ENCODE measurements at places on chromosomes 7 and 10. TPM values are rescaled to one million over a fixed set of nuclear protein-coding genes. Genes with fewer than 3 reads are reported as not detected.

Gene DKK1
- not detected for total RNA-seq

Gene PAX2
- 0.90 TPM for total RNA-seq

Gene FXYD4
- total RNA-seq = not detected

GRCh38 chr7:140898786-140899536, 25.8 kb downstream of the BRAF start:
- DNase-seq = no peak

Gene SYT15
- total RNA-seq = not detected

GRCh38 chr7:158422887-158423560, 164.6 kb downstream of the PTPRN2 start:
- DNase-seq = no peak

Gene STK31
- 1.3 TPM for total RNA-seq

Gene HSPA12A
- total RNA-seq = 0.74 TPM

Gene CALU
- total RNA-seq = 32.4 TPM

Gene SFRP4
- not detected for total RNA-seq

- DNase-seq = no peak
These were observed 35.8 kb downstream of the CHST15 start for GRCh38 chr10:124057601-124058000.

GRCh38 chr10:29828440-29828894, 193.7 kb upstream of the SVIL start:
- no peak for DNase-seq

DNA sequence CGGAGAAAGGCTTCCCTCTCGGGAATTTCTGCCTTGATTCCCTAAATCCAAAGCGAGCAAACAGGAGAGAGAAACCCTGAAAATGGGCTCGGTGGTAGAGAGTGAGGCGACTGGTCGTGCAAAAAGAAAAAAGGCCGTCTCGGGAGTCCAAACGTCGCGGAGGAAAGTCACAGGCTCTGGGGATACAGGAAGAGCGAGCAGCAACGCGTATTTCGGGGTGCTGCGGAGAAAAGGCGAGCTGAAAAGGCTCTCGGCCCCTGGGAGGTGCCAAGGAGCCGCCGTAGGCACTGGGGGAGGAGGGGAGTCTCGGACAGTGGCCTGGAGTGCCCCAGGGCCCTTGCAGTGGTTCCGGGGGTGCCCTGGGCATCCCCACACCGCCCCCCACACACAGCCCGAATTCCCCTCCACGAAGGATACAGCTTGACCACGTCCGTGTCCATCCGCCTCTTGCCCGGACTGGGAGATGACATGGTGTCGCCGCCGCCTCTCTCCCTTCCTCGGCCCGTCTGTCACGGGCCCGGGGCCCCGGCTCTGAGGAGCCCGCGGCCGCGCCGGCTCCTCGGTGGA, 591 bp downstream of the UBE2H start:
- peak; percentile 45 for DNase-seq

Gene NRBF2
- total RNA-seq = 26.3 TPM

DNA sequence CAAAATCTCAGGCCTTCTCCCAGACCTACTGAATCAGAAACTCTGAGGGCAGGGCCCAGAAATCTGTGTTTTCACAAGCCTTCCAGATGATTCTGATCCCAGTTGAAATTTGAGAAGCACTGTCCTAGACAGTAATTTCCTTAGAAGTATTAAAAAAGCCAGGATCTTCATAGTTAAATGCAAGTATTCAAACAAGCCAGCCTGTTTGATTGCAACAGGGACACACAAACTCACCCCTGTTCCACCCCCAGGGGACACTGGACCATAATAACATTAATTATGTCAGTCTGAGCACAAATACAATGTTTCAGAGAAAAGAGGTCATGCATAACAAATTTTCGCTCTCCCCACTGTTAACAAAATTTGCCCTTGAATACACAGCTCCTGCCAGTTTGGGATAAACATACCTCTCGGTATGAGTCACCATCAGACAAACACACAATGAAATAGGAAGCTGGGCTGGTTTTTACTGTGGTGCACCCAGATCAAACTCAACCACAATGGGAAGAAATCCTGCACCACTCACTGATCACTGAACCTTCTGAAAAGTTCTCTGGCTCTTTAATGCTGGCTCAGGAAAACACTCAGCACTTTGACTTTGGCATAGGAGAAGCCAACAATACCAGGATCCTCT, 34.3 kb downstream of the ABLIM1 start:
- no peak for DNase-seq

GRCh38 chr7:14009453-14010418, 20.3 kb upstream of the ETV1 start:
- DNase-seq = no peak

DNA sequence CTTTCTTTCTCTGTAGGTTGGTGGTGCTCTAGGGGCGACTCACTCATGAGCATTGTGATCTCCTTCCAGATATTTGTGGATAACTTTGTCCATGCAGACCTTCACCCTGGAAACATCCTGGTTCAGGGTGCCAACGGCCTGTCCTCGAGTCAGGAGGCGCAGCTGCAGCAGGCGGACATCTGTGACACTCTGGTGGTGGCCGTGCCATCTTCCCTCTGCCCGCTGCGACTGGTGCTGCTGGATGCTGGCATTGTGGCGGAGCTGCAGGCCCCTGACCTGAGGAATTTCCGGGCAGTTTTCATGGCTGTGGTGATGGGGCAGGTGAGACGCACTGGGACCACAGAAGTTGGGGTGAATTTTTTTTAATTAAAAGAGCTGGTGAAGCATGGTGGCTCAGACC, 9.6 kb upstream of the NDUFB2 start:
- DNase-seq = no peak

DNA sequence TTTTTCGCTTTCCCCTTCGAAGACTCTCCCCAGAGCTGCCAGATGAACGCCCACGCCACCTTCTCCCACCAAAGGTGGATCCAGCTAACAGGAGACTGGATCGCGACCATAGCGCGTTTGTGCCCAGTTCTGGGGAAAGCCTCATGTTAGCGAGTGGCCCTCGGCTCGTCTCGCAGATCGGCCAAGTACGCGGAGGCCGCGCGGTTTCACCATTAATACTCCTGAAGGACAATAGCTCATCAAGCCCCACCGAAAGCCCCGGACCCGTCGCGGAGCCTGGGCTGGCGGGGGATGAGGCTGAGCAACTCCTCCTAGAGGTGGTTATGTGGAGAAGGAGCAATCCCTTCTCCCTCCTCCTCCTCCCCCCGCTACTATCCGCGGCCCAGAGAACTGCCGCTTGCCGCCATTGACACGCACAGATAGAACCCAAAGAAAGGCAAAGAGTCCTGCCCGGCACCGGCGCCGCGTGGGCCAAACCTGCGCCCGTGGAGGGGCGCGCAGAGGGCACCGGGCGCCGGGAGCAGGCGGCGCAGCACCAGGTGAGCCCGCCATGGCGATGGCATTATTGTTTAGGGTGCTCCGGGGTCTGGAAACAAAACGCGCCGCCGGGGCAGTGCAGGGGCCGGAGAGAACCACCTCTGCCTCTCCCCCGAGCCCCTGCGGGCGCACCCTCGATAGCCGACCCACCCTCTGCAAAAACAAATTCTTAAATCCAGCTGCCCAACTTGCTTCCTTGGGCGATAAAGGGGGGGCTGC, at the start of gene MACROH2A2:
TSS of gene MACROH2A2 (plus strand) at position 385 of the 756 bp plus-strand sequence. CDS start 22,813 bp downstream, outside the sequence.
- peak; percentile 30 for DNase-seq

- DNase-seq = peak; percentile 19
These were observed 38.7 kb upstream of the DLG5 start for GRCh38 chr10:77965294-77965693.

GRCh38 chr7:18667466-18667865, 171.9 kb downstream of the HDAC9 start:
- no peak for DNase-seq

DNA sequence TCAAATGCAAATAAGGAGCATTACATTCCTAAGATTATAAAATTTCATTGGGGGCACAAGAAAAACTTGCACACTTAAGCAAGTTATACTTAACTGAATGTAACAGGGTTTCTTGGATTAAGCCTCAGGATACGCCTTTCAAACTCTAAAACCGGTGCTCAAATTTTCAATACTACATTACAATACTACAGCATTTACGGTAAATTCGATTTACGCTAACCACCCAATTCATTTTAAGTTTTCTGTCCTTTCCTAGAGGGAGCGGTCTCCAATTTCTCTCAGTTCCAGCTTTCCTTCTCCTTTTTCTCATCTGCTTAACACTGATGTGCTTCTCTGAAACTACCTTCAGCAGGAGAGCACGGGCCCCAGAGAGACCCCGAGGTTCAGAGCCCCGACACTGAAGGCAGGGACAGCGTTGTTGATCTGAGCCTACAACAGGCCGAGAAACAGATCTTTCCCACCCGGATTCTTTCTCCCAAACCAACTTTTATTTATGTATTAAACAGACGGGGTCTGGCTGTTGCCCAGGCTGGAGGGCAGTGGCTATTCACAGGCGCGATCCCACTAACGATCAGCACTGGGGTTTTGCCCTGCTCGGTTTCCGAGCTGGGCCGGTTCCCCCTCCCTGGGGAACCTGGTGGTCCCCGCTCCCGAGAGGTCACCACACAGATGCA, 798 bp downstream of the ZNF425 start:
- no peak for DNase-seq

GRCh38 chr7:27723085-27723484, 16.9 kb upstream of the TAX1BP1 start:
- DNase-seq = no peak

DNA sequence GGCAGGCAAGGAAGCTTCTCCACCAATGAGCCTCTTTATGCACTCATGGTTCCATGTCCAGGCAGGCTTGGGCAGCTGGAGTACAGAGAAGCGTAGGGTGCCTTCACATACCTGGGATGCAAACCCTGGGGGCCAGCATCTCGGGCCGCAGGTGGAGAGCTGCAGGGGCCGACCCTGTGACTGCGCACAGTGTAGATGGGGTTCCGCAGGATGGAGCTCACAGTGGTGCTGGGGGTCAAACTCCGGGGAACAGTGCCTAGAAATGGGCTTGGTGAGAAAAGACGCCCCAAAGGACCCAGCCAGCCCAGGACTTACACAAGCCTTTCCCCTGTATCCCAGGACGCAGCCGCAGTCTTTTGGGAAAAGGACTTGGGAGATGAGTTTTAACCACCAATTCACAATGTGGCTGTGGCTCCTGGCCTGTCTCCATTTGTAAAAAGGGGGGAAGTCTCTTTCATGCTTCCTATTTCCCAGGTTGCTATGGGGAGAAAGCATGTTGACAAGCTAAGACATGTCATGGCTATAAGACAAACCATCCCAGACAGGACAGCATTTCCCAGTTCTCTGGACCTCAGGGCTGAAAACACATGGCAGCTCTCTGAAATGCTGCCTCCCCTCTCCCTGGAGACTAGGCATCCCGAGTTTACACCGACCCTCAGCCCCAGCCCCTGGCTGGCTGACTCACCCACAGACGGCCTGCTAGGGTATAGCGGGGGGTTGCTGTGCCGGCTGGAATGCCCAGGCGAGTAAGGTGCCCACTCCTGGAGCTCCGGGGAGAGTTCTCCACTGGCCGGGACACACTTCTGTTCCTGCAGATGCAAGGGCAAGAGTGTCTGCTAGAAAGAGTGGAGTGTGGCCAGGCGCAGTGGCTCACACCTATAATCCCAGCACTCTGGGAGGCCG, 107.1 kb downstream of the DLG5 start:
- DNase-seq = no peak

- no peak for DNase-seq
These were observed 102.2 kb upstream of the RET start for GRCh38 chr10:42974693-42975002.

DNA sequence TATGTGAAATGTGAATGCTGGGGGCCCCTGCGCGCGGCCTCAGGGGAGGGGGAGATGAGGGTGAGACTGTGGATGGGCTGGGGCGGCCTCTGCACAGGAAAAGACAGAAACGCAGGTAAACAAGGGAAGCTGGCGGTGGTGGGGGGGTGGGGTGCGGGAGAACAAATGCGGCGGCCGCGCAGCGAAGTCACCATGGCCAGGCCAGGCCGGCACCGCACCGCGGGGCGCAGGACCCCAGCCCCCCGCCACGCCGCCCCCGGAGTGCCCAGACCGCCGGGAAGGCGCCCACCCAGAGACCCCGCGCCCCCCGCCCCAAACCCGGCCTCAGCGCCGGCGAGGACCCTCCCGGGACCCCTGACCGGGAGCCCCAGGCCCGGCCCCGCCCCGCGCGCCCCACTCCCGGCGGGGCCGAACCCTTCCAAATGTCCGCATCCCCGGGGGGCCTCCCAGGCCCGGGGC, 14.5 kb upstream of the DNAAF5 start:
- no peak for DNase-seq

DNA sequence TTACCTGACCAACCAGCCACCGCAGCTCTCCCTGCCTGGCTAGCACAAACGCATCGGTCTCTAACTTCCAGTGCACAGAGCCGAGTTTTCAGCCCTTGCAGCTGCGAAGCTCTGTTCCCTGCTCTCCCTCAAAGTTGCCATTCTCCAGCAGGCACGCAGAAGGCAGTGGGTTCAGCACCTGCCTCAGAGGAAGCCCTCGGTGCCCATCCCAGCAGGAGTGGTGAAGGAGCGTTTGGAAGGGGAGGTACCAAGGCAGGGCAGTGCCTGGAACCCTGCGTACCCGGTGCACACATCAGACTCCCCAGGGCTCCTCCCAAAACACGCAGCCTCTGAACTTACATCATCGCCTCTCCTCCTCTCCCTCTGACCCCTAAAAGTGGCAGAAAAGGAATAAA, 1.7 kb upstream of the STK32C start:
- DNase-seq = no peak

GRCh38 chr7:87173471-87173870, 21.2 kb downstream of the DMTF1 start:
- DNase-seq = no peak

Gene FKBP6
- total RNA-seq = not detected

Gene CFTR
- total RNA-seq = not detected

DNA sequence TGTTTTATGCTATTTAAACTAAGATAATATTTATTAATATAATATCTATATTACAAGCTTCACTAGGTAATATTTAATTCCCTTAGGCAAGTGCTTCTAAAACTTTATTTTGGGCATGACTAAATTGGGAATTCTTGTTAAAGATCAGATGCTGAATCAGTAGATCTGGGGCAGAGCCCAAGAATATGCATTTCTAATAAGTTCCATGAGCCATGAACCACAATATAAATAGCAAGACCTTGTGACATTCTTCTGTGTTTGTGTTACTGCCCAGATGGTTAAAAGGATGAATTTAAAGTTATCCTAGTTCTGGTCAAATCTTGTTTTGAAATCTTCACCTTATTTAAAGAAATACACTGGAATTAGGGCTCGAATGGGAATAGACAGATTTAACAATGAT, 258.4 kb upstream of the CACNA2D1 start:
- no peak for DNase-seq

GRCh38 chr10:117933036-117933435, 113.7 kb downstream of the RAB11FIP2 start:
- DNase-seq = no peak

Gene DBF4
- total RNA-seq = 65.4 TPM

- no peak for DNase-seq
These were observed 2.6 kb upstream of the PCBD1 start for GRCh38 chr10:70890917-70891431.

Gene ANXA7
- total RNA-seq = 108 TPM

Gene CPA4
- total RNA-seq = 0.32 TPM

DNA sequence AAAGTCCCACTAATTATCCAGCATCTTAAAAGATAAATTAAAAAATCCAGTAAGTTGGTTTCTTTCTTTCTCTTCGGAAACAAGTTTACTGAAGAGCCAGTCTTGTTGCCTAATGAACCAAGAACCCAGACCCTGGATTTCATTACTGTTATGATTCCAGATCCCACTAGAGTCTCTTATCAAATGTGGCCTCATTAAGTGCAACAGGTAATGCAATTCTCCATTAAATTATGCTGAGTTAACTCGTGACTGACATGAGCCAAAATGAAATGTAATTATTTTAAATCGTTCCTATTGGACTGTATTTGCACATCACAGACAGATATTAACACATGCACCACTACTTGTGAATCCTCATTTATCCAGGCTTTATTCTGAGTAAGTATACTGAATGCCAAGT, 115.6 kb downstream of the NXPH1 start:
- DNase-seq = no peak

All from activated T-cell treated with anti-CD3 and anti-CD28 coated beads, Interleukin-2, amount 50 U/mL, for 72 hours (primary cell).